ENCODE measurements at places on chromosomes 6 and 20.

- no peak for DNase-seq
Measured at GRCh38 chr6:168782187-168782751, 341.3 kb downstream of the SMOC2 start.

DNA sequence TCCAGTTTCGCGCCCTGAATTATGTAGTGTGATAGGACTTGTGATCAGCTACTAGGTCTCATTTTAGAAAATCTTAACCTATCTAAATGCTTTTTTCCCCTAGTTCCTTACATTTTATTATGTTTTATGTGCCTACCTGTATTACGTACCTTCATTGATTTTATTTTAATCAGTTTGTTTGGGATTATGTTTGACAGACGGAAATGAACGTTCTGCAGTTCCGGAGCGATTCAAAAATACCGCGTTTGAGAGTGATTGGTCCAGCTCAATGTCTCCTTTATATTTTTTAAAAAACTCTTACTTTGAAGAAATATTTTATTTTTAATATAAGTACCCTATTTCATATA lies 114.3 kb upstream of the BTN3A2 start:
- no peak for DNase-seq

DNA sequence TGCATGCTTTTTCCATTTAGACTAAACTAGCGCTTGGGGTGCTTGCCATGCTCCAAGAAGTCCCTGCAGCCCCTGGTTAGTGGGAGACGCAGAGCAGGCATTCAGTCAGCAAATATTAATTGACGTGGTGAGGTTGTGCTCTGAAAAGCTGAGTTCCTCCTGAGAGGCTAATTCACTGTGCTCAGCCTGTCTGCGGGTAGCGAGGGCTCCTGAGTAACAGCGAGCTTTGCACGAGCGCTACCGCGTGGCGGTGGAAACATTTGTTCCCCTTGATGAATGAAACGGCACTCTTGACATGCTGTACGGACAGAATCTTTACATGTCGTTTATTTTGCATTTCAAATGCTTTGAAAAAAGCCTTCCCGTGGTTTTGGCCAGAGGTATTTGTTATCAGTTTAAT lies 170.6 kb upstream of the AGPAT4 start:
- no peak for DNase-seq

- DNase-seq, result no peak
Measured at GRCh38 chr6:39933669-39934130, 562 bp downstream of the MOCS1 start.

GRCh38 chr6:11793277-11793676 lies 14.7 kb upstream of the ADTRP start:
- DNase-seq, result no peak

- DNase-seq, result no peak
Measured at GRCh38 chr20:50246367-50247195, 56.0 kb downstream of the CEBPB start.

DNA sequence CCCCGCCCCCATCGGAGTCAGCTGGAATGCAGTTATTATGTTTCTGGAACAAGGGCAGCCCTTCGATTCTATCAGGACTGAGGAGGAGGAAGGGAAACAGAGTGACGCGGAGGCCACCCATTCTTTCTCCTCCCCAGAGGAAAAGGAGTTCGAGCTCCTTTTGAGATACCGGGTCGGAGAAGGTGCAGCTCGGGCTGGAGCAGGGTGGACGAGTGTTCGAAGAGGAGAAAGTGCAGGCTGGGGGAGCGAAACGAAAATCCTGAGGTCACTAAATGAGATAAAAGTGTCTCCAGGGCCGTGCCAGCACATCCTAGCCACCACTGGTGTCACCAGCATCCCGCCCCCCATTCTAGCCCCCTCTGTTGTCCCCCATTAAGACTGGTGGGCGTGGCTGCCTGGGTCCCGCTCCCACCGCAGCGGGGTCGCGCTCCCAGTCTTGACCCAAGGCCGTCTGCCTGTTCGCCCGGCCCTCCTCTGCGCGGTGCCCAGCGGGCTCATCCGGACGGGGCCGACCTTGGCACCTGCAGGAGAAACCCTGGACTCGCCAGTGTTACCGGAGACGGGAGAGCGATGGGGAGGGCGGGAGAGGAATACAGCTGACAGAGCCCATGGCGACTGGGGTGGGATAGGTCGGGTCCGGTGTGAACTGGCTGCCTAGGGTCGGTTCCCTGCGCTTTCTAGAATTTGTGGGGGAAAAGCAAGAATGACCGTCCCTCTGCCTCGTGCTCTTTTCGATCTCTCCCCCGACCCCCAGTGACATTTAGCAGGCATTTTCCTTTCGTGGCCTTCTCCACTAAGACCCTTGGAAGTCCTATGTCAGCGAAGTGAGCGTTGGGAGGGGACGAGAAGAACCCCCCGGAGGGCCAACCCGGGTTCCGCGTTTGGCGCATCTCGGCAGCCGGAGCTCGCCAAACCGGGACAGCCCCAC lies 16.2 kb downstream of the FOXA2 start:
- DNase-seq, result no peak

- DNase-seq, result peak; percentile 37
Measured at GRCh38 chr20:38610521-38610920, 8.9 kb downstream of the ARHGAP40 start.

- no peak for DNase-seq
Measured at GRCh38 chr6:15485936-15486335, 176.9 kb downstream of the DTNBP1 start.

GRCh38 chr6:26607434-26608230 lies 10.9 kb downstream of the ABT1 start:
- DNase-seq, result peak; percentile 70

DNA sequence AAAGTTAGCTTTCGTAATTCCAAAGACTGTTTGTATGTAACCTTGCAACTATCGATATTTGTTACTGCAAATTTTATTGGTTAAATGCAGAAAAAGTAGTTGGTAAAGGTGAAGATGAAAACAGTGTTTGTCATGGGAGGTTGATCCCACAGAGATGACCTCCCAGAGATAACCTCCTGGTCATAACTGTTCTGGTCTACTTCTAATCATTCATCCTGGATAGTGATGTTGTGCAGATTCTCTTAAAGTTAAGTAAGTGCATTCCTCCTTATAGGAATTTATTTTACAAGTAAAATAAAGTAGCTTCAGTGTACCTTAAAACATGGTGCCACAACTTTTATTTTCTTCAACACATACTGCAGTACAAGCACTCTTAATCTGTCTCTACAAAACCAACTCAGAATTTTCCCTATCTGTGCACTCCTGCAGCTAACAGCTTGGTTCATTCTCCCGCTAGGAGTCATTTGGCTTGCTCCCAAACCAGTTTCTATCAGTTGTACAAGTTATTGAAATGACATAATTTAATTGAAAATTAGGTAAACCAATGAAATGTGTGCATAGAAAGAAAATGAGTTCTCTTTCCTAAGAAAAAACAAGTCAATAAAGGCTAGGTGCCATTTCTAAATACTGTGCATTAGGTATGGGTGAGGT lies 19.2 kb downstream of the METTL24 start:
- no peak for DNase-seq

DNA sequence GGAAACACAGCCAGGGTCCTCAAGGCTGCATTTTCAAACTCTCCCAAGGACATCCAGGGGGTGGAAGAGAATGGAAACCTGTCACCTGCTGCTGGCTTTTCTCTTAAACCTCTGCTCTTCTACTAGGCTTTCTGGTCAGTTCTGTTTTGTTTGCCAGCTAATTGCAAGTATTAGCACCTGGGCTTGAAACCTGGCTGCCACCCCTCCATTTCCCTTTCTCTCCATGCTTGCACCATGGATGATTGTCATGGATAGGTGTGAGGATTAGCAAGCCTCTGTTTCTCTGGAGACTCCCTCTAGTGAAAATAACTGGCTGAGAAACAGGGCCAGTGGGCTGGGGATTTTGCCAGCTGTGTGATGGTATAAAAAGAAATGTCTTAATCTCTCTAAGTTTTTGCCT lies 33.0 kb upstream of the GPR6 start:
- DNase-seq, result no peak

- peak; percentile 89 for DNase-seq
Measured at GRCh38 chr20:51750037-51750769, 18.0 kb downstream of the ATP9A start.

DNA sequence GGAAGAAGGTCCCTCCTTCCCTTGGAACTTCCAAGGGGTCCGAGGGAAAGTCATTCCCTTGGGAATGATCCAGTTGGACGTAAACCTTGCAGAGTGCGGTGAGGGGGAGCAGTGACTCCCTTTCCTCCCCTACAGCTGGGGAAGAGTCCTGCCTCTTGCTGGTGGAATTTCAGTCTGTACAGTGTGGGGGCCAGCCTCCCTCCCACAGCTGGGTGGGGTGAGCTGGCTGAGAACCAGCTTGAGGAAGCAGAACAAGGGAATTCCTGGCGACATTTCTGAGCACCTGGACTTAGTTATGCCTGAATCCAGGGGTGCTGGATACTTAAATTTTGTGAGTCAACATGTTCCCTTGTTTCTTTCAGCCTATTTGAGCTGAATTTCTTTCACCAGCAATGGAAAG lies 152.0 kb downstream of the ANKRD60 start:
- DNase-seq, result no peak

DNA sequence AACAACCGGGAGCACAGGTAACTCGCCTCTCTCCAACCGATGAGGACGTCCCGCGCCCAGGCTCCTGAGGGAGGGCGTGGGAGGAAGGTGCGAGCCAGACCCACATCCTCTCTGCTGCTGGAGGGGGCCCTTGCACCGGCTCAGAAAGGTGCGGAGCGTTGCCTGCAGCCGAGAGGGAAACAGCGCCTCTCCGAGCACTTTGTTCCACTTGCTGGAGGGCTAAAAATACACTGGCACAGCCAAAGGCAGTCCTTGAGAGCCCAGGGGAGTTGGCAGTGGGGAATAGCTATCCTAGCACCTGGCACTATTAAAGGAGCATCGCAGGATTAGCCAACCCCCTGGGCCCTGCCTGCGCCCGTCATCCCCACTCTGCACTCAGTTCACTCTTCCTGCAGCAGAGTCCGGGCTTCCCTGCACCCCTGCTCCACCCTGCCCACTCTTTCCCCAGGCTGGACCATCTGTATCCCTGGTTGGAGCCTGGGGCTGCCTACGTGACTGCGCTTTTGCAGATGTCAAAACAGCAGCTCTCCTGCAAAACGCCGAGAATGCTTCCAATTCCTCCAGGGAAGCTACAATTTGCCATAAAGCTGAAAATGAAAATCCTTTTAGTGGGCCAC lies 108.9 kb downstream of the SNX5 start:
- no peak for DNase-seq

DNA sequence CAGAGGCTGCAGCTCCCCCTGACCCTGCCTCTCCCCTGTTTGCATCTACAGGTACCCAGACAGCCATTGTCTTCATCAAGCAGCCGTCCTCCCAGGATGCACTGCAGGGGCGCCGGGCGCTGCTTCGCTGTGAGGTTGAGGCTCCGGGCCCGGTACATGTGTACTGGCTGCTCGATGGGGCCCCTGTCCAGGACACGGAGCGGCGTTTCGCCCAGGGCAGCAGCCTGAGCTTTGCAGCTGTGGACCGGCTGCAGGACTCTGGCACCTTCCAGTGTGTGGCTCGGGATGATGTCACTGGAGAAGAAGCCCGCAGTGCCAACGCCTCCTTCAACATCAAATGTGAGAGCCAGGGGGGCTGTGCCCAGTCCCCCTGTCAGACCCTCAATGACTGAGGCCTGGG lies 42.1 kb upstream of the SRF start:
- DNase-seq, result peak; percentile 66

- peak; percentile 69 for DNase-seq
Measured at GRCh38 chr6:134925800-134926199, 24.1 kb downstream of the ALDH8A1 start.

DNA sequence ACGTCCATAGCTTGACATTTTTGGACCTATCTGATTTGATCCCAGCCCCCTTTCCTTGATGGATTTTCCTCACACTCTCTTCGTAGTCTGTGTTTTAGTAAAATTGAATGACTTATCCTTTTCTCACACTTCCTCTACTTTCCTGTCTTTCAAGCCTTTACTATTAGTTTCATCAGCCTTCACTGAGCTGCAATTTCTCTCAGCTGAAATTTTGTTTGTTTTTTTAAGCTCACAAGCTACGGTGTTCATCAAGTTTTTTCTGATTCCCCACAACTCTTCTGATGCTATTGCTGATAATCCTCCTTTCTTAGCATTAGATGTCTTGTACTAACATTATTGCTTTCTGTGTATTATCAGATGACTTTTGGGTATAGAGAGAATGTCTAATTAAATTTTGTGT lies 263.7 kb downstream of the TBX18 start:
- no peak for DNase-seq

GRCh38 chr6:138146544-138146943 lies 15.2 kb upstream of the ARFGEF3 start:
- DNase-seq, result no peak

GRCh38 chr6:137676888-137677287 lies 182.7 kb upstream of the OLIG3 start:
- no peak for DNase-seq

- no peak for DNase-seq
Measured at GRCh38 chr6:152209211-152209610, 401.7 kb downstream of the ESR1 start.

GRCh38 chr6:93970684-93971083 lies 551.3 kb upstream of the EPHA7 start:
- DNase-seq, result no peak

DNA sequence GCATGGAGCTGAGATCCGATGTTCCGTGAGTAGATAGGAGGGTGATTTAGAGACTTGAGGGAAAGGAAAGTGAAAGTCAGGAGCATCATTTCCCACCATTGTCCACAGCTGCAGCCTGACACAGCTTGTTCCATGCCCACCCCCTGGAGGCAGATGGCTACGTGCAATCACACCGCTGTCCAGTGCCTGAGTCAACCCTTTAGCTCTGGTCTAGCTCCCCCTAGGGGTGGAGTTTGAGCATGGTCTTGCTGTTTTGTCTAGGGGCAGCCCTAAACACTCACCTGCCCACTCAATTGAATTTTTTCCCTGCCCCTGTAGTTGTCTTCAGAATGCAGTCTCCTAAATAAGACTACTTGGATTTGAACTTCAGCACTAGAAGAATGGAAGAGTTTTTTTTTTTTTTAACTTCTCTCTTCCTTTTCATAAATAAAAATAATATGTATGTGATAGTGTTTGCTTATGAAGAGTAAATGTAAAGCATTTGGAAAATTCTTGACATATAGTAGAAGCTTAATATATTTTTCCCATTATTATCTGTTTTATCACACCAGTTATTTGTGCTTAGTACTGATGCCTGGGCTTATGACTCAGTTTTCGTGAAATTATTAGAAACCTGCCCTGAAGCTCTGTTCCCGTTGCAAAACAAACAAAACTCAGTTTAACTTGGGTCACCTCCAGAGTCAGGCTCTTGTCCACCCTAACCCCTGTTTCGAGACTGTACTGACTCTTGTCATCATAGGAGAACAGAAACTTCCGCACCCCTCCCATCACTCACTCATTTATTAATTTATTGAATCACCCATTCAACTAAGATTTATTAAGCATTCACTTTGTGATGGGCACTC lies 814.8 kb downstream of the MAFB start:
- DNase-seq, result peak; percentile 86

- no peak for DNase-seq
Measured at GRCh38 chr20:61989741-61990140, 75.9 kb downstream of the TAF4 start.

DNA sequence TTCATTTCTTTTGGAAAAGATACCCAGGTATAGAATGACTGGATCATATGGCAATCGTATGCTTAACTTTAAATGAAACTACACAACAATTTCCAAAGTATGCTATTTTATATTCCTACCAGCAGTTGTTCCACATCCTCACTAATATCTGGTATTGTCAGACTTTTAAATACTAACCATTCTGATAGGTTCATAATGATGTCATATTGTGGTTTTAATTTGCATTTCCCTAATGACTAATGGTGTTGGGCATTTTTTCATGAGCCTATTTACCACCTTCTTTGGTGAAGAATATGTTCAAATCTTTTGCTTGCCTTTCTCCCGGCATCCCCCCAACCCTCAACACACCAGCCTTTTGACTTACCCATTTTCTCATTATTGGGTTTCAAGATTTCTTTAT lies 96.2 kb upstream of the HMGN3 start:
- no peak for DNase-seq

- peak; percentile 46 for DNase-seq
Measured at GRCh38 chr20:10432079-10432478, 1.9 kb downstream of the MKKS start.

All from EH (cell line).